ENCODE measurements at places on chromosomes 16 and 17.
A peak's percentile ranks its signal among the peaks of the same experiment; 100 is the strongest.

- DNase-seq: peak; percentile 30
These were observed 27.0 kb downstream of the CBFB start for GRCh38 chr16:67055712-67056487.

GRCh38 chr17:36928471-36929345 lies 8.6 kb upstream of the LHX1 start:
- no peak for DNase-seq

- DNase-seq: no peak
These were observed 46.5 kb downstream of the RPH3AL start for GRCh38 chr17:306116-306515.

GRCh38 chr16:20056436-20056835 lies 17.3 kb downstream of the GPR139 start:
- DNase-seq: no peak

DNA sequence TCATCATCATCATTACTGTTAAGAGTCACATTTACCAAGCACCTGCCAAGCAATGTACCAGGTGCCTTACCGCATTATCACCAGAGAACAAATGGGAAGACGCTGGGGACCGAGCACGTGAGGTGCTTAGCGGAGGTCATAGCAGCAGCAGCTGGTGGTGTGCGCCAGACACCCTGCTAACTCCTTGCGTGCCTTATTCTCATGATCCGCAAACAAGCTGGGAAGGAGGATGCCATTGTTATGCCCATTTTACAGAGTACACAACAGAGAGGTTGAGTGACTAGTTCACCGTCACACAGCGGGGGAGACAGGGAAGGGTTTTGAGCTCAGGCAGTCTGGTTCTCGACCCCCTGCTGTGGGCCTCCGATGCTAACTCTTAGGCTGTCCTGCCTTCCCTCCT lies 7.3 kb downstream of the ATP2A3 start:
- no peak for DNase-seq

DNA sequence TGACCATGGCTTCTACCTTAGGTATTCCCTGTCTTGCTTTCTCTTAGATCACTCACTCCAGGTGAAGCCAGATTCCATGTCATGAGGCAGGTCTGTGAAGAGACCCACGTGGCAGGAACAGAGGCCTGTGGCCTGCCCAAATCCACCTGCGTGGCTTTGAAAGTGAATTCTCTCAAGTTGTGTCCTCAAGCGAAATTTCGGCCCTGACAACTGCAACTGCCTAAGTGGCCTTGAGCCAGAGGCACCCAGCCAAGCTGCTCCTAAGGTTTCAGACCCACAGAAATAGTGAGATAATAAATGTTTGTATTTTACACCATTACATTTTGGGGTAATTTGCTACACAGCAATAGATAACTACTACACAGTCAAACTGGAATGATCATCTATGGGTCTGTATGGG lies 497.9 kb downstream of the XYLT1 start:
- no peak for DNase-seq

DNA sequence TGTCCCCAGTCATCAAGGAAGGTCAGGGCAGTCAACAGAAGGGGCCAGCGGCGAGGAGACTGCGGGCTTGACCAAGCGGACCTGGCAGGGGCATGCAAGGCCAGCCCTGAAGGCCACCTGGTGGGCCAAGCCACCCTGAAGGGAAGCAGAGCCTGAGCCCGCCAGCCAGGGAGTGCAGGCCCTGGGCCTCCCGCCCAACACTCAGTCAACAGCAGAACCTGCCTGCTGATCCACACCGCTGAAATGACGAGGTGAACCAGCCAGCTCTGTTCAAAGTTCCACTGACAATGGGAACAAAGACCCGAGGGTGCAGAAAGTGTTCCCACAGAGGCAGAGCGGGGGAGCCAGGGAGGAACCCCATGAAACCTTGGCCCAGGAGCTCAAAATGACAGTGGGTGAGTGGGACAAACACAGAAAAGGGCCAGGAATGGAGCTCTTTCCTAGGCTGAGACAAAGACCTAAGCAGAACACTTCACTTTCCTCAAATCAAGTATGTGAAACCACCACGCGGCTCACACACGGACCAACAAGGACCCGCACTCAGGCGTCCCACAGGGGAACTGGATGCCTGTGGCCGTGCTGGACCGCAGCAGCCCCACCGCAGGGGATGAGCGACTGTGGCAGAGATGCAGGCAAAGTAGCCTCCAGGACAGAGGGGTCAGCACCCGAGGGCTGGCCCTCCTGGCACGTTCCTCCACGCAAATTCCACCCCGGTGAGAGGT lies 12.0 kb downstream of the AXIN1 start:
- DNase-seq: no peak

GRCh38 chr16:21940570-21940969 lies 12.6 kb upstream of the UQCRC2 start:
- DNase-seq: no peak

DNA sequence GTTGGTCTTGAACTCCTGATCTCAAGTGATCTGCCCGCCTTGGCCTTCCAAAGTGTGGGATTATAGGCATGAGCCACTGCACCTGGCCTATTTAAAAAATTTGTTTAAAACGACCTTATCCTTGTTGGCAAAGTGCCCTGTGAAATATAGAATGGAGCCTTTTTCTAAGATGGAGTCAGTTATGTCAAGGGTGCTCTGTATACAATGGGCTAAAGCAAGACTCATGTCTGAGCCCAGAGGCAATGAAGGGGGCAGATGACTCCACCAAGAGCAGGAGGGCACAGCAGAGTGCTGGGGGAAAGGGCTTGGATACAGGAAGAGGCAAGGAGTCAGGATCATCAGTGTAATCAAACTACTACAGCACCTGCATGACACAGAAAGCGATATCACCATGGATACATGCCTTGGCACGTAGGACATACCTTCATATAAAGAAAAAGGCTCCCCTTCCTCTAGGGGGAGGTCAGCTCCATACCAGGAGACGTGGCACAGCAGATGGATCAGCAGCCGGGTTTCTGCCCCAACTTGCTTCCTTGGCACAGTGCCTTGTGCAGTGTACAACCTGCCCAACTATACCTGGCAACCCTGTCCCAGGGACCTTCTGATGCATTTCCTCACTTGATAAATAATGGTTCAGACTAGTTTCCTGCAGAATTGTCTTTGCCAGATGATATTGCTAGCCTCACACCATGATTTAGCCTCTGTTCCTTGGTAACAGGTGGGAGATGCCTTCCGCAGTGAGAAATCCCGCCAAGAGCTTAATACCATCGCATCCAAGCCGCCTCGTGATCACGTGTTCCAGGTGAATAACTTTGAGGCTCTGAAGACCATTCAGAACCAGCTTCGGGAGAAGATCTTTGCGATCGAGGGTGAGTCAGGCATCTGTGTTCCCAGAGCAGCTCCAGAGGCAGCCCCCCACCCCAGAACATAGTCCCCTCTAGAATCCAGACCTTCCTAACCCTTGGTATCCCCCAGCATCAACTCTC lies 15.3 kb downstream of the ITGAM start:
- no peak for DNase-seq

GRCh38 chr17:56593646-56594319 lies at the start of gene NOG:
Gene NOG (plus strand): TSS chr17:56593699. CDS start chr17:56594224, 525 bp downstream.
- no peak for DNase-seq

DNA sequence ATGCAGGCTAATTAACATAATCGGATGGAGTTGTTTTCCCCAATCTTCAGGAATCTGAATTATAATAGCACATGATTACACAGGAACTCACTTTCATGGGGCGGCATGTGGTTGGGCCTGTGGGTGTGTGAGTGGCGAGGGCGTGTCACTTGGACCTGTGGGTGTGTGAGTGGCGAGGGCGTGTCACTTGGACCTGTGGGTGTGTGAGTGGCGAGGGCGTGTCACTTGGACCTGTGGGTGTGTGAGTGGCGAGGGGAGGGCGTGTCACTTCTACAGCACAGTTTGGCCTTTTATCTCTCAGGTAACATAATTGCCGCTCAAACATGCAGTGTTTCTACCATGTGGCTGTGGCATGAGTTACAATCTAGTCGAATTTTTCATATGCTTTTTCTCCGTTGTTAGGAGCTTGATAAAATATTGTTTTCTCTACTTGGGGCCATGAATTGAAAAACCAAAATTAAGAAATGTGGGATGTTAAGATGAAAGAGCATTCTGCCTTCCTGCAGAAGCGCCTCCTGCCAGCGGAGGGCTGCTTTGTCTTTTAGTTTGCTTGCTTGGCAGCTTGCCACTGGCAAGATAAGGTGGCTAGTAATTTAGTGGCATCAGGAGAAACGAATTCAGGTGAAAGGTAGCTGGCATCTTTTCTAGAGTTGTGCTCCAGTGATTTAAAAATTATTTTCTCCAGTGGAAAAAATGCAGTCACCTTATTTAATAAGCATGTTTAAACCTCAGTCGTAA lies 36.2 kb downstream of the USP10 start:
- DNase-seq: peak; percentile 62

DNA sequence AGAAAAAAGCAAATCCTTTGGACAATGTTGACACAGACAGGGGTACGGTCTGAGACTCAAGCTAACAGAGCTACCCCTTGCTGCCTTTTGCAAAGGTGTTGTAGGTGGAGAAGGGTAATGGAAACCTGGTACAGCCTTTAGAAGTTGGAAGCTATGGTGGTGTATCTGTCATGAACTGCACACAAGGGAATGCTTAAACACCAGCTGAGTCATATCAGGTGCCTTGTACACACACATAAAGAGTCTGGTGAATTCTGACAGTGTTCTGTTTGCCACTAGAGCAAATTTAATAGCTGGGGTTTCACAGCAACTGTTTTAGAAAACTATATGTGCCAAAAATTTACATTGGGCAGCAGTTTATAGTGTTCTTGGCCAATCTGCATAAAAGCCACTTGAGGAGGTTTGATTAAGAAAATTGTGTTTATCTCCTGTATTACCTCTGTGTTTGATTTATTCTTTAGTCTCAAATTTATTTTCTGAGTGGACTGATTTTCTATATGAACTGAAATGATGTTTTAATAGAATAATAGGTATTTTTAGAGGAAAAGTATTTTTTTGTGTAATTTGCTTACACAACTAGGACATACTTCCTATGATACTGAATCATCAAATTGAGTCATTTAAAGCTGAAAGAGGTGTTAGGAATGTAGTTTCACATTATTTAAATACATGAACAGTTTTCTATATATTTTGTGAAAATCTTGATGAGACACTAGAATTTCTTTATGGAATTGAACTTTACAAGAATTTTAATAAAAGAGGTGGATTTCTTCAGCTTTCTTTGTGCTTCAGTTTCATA lies 136.9 kb downstream of the MAP2K6 start:
- DNase-seq: no peak

- no peak for DNase-seq
These were observed 17.9 kb downstream of the SNX29 start for GRCh38 chr16:11994143-11995119.

GRCh38 chr16:71430744-71431143 lies 11.1 kb downstream of the TLE7 start:
- no peak for DNase-seq

GRCh38 chr16:30585400-30586191 lies at the start of gene ZNF785:
Gene ZNF785 (minus strand): TSS chr16:30585697. CDS start chr16:30585611, 86 bp downstream.
- peak; percentile 97 for DNase-seq

GRCh38 chr16:17829811-17830210 lies 359.1 kb upstream of the XYLT1 start:
- DNase-seq: no peak

GRCh38 chr16:21982108-21982507 lies 18.8 kb downstream of the PDZD9 start:
- no peak for DNase-seq

DNA sequence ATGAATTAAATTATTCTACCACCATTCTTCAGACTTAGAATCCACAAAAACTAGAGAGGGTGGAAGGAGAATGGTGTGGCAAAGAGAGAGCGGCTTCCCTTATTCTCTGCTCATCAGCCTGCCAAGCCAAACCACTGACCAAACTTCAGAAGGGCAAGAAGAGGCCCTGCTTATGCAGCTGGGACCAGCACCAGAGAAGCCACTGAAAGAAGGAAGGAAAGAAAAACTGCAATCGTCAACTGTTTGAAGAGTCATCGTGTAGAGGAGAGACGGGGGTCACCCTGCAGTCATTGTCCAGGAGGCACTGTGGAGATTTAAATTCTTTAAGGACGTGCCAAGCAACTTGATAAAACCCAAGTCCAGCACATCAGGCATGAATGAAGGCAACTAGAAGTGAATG lies 15.6 kb downstream of the PMP22 start:
- DNase-seq: no peak

- no peak for DNase-seq
These were observed 416.4 kb downstream of the CDH11 start for GRCh38 chr16:64705443-64705842.

DNA sequence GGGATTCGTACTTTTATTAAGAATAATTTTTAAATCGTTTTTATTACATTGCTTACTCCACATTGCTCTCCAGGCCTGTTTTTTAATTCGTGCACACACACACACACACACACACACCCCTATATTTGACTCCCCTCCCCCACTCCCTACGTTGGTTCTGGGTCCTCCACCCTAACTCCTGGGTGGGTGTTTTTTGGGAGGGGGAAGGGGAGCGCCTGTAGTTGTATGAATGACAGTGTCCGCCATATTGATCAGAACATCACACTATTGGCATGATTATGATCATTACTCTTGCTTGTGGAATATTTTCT lies 1.3 kb downstream of the GNAO1 start:
- no peak for DNase-seq

DNA sequence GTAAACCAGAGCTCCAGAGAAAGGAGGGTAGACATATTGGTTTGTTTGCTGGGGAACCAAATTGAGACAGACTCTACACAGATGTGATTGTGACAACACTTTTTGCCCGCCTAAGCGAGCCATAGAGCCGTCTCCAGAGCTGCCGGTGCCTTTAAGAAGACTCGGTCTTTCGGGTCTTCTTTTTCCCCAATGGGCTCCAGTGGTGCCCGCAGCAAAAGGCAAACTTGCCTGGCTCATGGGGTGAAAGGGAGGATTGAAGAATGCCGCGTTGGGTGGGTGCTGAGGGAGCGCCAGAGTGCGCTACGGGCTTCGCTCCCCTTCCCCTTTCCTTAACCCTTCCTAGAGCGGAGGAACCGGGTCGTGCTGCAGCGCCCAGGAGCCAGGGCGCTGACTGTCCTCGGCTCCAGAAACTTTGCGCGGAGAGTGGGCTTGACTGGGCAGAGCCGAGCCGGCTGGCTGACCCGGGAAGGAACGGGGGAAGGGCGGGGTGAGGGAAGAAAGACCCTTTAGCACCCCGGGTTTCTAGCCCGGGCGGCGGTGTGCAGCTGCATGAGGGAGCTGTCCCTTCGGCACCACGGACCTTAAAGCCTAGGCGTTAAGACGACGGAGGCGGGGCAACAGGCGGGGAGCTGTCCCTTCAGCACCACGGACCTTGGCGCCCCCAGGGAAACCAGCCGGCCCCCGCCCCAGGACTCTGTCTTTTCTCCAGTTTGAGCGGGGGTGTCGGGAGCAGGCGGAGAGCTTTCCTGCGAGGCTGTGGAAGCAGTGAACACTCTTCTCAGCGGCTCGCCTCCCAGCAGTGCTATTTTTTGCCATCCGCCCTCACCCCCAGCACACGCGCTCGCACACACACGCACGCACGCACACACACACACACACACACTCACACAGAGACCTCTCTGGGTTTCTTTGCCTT lies at the start of gene CACNG3:
Gene CACNG3, plus strand, starts transcription at position 880 of the 916 bp plus-strand sequence. CDS start 420 bp downstream, outside the sequence.
- DNase-seq: peak; percentile 6

Measured in CD4-positive, alpha-beta T cell treated with Interleukin-2 at 100 ng/mL for 4 hours (primary cell).